ENCODE measurements at places on chromosomes 5 and 9.

DNA sequence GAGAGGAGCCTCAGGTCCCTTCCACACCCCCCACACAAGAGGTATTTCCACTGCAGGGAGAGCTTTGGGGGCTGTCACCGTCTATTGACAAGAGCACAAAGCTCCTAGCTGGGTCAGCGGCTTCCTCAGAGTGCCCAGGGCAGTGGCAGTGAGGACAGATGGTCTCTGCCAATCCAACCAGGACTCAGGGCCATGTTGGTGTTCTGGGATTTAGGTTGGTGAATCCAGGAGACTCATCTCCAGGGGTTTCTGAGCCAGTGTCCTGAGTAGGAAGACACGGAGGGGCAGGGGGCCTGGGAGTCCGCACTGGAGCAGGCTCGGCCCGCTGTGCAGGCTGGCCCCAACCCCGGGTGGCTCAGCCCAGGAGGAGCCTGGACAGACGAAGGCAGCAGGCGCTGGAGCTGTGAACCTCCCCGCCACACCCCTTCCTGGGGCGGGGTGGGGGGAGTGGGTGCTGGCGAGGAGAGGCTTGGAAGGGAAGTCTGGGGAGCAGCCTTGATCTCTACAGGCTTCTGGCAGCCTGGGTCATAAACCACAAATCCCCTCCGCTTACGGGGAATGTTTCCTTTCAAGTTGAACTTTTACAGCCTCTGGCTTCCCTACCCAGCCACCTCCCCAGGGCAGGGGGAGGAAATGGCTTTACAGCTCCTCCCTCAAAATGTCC lies 19.6 kb downstream of the CRB2 start:
- DNase-seq, result no peak

- DNase-seq, result no peak
These were observed 257.2 kb downstream of the KIAA0825 start for GRCh38 chr5:94361161-94361560.

GRCh38 chr5:26310415-26310814 lies 728.0 kb downstream of the CDH9 start:
- no peak for DNase-seq

DNA sequence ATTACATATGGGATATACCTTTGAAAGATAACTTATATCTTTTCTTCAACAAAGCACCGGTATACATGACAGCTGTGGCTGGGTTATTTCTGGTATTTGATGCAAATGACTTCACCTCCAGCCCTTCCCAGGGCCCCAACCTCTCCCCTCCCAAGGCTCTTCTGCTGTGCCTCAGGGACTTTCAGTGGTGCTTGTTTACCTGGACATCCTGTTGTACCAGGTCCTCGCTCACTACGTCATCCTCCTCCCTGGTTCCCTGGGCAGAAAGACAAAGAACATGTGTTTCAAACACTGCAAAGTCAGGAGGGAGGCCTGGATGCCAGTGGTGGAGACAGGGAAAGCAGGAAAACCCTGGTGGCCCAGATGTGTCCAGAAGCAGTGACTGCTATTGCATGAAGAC lies 23.4 kb downstream of the ANXA6 start:
- DNase-seq, result no peak

Data from activated effector memory CD4-positive, alpha-beta T cell treated with anti-CD3 and anti-CD28 coated beads, Interleukin-2, amount 50 U/mL, for 16 hours (primary cell).